ENCODE measurements at places on chromosomes 13 and 19.

- no peak for DNase-seq
These were observed 31.2 kb downstream of the ZNF701 start for GRCh38 chr19:52601025-52601973.

DNA sequence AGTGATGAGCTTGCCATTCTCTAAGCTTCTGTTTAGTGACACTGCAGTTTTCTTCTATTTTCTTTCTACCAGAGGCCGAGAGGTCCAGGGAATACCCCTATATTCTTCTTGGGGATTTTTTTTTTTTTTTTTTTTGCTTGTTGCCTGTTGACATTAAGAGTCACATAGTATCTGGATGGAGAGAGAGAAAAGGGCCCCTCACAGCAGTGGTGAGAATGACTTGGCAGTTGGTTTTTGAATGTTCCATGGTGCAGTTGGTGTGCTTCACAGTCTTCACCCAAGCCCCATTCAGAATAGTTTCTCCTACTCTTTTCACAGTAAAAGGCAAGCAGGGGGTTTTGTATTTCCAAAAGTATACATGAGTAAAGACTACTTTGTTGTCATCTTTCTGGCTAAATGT, 577.9 kb downstream of the LMO7 start:
- no peak for DNase-seq

- DNase-seq, result no peak
These were observed 1.7 kb downstream of the DMWD start for GRCh38 chr19:45790942-45791341.

DNA sequence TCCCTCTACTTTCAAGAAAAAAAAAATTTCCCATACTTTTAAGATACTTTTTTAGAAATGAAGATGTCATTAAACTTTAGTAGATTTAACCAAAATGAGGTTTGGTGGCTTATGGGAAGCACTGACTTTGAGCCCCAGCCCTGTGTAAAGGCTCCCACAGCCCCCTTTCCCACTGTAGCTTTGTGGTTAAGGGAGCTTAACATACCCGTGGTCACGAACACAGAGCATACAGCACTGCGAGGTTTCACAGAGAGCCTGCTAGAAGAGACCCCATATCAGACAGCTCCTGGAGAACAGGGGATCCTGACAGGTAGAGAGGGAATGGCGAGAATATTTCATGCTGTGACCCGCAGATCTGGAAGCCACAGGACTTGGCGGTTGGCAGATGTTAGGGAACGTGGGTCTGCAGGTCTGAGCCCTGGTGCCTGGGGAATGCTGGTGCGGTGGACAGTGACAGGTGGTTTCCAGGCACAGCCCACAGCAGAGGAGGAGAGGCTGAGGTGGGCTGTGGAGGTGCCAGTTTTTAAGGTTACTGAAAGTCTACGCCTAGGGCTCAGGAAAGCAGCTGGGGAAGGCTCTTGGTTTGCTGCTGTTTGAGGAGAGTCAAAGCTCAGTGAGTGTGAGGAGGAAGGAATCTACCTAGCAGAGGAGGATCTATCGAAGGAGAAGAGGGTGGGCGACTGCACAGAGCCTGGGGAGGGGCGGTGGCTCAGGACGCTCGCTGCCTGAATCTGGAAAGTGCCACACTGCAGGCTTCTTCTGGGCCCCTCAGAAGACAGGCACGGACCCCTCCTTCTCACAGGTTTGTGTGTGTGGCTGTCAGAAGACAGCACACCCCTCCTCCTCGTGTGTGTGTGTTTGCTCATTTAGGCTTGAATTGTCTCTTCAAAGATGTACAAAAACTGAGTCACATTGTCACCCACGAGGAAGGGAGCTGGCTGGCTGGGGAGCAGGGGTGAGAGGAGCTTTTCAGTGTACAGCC, 49.9 kb downstream of the SLC7A9 start:
- DNase-seq, result no peak

DNA sequence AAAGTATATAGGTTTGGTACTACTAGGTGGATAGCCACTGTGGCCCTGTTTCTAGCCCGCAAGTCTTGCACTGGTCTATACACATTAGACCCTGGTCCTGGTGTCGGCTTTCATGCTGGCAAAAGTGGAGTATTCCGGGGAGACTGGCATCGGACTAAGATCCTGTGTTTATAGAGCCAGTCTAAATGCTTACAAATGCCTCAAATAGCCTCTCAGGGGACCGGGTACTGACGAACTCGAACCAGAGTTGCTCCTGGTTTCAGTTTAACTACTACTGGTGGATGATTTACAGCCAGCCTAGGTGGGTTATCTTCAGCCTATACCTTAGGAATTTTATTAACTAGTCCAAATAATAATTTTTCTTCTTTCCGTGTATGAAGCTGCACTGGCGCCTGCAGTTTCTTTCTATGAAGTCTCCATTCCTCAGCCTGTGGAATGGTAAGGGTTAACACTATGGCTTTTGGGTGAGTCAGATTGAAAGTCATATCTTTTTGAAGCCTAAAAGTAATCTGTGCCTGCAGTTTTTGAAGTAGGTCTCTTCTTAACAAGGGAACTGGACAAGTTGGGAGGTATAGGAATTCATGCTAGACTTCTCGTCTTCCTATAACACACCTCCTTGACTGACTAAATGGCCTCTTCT, 51.3 kb downstream of the OR10H4 start:
- DNase-seq, result no peak

DNA sequence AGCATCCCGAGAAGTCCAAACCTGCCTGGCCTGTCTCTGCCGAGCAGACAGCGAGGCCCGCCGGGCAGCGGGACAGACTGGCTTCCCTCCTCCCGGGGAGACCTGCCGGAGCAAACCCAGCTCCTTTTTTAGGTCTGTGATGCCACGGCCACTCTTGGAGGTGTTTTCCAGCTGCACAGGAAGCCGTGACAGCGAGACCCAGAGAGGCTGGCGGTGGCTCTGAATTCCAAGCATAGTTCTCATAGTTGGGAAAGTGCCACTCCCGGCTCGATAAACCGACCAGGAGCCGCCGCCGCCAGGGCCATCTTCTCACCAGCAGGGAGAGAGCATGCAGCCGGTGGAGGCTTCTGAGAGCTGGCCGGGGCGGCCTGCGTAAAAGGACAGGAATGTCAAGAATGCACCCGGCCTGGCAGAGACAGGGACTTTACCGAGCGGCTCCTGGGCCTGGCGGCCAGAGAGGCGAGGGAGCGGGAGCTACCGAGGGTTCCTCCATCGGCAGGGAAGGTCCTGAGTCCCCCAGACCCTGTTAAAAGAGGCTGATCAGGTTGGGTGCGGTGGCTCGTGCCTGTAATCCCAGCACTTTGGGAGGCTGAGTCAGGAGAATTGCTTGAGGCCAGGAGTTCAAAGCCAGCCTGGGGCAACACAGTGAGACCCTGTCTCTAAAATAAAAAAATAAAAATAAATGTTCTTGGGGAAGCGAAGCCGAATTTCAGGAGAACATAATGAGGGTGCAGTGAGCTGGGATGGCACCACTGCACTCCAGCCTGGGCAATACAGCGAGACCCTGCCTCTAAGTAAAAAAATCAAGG, 64.9 kb downstream of the GADD45B start:
- no peak for DNase-seq

DNA sequence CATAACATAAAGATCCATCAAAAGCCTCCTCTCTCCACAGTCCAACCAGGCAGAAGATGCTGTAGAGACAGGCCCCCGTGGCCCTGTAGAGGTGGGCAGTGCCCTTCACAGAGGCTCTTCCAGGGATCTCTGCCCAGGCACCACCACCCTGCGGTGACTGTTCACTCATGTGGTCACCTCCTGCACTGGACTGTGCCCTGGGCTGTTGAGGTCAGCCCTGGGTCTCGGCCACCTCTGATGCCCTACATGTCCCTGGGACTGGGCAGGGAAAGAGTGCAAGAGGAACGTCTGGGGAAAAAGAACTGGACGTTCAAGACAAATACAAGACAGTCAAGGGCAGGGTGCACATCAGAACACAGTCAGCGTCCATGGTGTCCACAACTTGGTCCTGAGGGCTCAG, 22.3 kb downstream of the PEPD start:
- DNase-seq, result no peak

DNA sequence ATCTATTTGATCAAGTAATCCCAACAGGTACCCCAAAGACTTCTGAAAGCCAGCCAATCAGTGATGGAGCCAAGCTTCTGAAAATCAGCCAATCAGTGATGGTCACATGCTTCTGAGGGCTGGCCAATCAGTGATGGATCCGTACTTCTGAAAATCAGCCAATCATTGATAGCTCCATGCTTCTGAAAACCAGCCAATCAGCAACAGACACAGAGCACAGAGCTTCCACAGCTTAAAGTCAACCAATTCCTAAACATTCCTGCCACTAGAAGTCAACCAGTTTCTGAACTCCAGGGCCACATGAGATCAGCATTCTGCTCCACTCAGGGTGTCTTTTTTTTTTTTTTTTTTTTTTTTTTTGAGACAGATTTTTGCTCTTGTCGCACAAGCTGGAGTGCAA, 8.2 kb upstream of the HSD17B14 start:
- no peak for DNase-seq

- no peak for DNase-seq
These were observed 198.1 kb downstream of the ZNF486 start for GRCh38 chr19:20365146-20365545.

DNA sequence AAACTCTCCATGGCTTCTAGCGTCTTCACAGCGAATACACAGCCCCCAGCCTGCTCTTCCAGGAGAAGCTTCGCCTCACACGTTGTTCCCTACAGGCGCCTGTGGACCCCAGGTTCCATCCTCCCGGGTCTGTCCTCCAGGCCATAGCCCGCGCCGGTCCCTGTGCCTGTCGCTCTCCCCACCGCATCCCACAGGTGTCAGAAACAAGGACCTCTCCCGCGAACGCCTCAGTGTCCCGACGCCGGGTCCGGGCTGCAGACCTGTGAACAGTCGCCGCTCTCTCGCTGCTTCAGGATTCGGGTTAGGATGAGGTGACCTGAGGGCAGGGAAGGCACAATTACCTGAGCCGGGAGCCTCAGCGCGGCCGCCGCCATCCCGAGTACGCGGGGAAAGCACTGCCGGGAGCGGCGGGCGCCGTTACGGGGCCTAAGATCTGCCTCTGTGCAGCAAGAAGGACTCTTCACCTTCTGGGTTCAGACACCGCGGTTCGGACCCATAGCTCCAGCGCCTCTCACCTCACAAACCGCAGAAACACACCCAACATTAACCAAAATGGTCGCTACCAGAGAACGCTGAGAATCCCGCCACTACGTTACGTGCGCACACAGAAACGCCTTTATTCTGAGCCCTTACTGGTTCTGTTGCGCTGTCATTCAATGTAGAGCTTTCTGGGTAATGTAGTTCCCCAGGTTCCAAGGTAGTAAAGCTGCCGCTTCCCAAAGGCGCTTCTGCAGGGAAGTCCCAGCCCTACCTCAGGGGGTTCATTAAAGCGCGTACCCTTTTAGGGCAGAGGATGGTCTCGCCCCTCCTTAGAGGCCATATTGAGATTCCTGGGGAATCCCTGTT, at the start of gene ZNF418:
ZNF418 (minus strand) TSS at position 583 of the 846 bp plus-strand sequence. CDS start 1,580 bp downstream, outside the sequence.
- DNase-seq, result no peak

- no peak for DNase-seq
These were observed 12.5 kb downstream of the POLR1D start for GRCh38 chr13:27634231-27634630.

DNA sequence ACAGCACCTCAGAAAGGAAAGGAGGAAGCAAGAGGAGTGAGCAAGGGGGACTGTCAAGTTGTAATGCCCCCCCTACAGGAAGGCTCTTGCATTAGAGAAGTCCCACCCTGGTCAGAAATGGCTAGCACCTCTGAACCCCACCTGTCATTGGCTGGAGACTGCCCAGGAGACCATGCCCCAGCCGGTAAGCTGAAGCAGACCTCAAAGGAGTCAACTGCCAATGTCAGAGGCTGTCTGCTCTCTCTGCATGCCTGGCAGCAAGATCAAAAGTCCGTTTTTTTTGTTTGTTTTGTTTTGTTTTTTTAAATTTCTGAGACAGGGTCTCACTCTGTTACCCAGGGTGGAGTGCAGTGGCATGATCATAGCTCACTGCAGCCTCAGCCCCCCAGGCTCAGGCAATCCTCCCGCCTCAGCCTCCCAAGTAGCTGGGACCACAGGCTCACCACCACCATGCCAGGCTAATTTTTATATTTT, 8.1 kb upstream of the BCL3 start:
- no peak for DNase-seq

- no peak for DNase-seq
These were observed 3.8 kb downstream of the PRTN3 start for GRCh38 chr19:844546-844971.

DNA sequence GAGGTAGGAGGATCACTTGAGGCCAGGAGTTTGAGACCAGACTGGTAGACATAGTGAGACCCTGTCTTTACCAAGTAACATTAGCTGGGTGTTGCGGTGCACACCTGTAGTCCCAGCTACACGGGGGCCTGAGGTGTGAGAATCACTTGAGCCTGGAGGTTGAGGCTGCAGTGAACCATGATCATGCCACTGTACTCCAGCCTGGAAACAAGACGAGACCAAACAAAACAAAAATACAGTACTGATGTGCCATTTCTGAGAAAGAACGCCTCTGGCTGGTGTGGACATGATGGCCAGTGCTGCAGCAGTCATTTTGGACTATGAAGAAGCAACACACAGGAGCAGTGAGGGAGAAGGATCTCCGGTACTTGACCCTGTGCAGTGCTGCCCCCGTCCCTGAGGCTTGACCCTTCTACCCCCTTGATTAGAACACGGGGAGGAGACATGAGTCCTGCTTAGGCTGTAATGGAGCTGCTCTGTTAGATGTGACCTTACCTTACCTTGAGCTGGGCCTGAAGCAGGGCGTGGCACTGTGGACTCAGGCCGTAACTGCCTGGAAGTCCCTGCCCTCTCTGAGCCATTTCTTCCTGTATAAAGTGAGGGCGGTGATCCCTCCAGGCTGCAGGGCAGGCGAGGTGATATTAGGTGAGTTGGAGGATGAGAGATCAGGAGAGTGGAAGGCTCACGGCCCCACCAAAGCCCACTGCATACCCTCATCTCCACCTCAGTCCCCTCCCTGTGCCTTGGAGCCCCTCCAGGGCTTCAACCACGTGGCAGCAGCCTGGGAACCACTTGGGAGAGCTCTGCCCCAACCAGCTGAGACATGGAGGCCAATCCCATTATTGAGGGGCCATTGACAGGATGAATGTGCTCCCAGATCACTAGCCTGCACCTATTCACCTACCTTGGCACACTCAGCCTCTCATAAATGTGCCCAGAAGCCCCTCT, 5.9 kb downstream of the RPL18A start:
- DNase-seq, result no peak

- no peak for DNase-seq
These were observed 56.1 kb downstream of the KL start for GRCh38 chr13:33072282-33072681.

DNA sequence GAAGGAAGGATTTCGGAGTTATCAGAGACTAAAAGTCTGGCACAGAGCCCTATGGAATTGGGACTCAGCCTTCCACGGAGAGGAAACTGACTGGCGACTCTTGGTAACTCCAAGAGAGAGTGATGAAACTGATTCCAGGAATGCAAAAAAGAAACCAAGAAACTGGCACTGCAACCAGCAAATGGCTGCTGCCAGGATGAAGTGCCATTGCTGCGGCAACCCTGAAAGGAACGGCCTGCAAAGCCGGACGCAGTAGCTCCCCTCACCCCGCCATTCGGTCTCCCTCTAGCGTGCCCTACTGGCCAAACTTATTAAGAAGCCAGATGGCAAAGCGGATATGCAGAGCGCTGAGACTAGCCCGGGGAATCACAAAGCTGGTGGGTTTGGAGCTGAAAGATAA, 236.0 kb downstream of the PCDH9 start:
- no peak for DNase-seq
